ENCODE measurements at places on chromosomes 6 and 20.

- DNase-seq = no peak
Measured at GRCh38 chr20:50472693-50473664, 37.2 kb upstream of the PTPN1 start.

- DNase-seq = peak; percentile 48
Measured at GRCh38 chr6:30690403-30691207, at the start of gene NRM. TSS of gene NRM (minus strand) at chr6:30690984. CDS start at chr6:30690974, 10 bp downstream.

DNA sequence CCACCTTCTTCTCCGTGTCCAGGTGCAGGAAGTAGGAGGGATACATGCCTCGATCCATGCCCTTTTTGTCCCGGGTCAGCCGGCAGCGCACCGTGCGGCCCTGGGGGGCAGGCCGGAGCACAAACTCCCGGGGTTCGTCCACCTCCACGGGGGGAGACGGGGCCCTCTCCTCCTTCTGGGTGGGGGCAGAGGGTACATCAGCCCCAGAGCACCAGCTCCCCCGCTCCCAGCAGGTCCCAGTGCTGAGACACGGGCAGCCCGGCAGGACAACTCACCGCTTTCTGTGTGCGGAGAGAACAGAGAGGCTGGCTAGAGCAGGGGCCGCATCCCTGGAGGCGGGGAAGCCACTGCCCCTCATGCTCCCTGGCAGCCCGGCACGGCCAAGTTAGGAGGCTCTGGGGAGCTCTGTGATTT is 6.7 kb downstream of the TULP1 start:
- no peak for DNase-seq

DNA sequence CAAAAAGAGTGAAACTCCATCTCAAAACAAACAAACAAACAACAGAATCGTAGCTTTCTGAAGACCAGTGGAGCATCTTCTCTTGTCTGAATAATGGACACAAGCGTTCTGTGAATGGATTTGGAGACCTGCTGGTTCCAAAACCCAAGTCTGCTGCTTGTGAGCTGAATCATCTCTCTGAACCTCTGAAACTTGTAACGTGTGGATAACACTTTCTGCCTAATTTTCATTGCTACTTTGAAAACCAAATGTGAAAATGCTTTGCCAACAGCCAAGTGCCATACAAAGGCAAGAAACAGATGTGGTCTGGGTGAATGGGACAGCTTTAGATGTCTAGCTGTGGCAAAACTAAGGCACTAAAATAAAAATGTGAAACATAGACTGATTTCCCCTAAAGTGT is 44.3 kb downstream of the PHACTR1 start:
- no peak for DNase-seq

GRCh38 chr6:158031381-158032353 is 50.0 kb downstream of the SYNJ2 start:
- no peak for DNase-seq

- peak; percentile 51 for DNase-seq
Measured at GRCh38 chr20:34709831-34710567, 5.9 kb downstream of the TP53INP2 start.

GRCh38 chr6:134020071-134020470 is 32.4 kb downstream of the SLC2A12 start:
- DNase-seq = no peak
